ENCODE measurements at places on chromosomes 7 and 10.

- no peak for DNase-seq
Observed at GRCh38 chr7:139043823-139044812, 8.3 kb upstream of the ZC3HAV1L start.

GRCh38 chr7:111869280-111869679 is 307.0 kb upstream of the IMMP2L start:
- DNase-seq = no peak

DNA sequence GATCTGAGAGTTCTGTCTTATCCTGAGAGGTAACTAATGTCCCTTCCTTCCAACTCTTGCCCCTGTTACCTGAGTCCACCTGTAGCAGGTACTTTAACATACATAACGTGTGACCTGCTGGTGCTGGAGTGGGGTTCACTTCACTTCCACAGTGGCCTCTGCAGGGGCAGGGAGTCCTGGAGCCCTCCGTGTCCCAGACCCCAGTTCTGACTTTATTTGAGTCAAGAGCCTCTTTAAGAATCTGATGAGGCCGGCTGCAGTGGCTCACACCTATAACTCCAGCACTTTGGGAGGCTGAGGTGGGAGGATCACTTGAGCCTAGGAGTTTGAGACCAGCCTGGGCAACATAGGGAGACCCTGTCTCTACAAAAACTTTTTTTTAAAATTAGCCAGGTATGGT is 117.0 kb upstream of the RET start:
- no peak for DNase-seq

DNA sequence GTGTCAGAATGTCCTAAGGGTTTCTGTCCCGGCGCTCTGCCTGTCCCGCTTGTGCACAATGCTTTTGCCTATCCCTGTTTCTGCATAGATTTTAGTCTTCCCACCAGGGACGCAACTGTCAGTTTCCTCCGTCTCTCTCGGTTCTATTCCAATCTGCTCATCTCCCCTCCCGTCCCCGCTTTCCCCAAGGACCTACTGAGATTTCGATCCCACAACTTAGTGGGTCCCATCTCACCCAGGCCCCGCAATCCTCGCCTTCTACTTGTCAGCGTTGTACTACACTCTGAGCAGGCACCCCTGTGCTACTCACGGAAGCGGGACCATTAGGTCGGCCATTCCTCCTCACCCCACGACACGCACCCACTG is 519 bp upstream of the ZNF655 start:
- no peak for DNase-seq

DNA sequence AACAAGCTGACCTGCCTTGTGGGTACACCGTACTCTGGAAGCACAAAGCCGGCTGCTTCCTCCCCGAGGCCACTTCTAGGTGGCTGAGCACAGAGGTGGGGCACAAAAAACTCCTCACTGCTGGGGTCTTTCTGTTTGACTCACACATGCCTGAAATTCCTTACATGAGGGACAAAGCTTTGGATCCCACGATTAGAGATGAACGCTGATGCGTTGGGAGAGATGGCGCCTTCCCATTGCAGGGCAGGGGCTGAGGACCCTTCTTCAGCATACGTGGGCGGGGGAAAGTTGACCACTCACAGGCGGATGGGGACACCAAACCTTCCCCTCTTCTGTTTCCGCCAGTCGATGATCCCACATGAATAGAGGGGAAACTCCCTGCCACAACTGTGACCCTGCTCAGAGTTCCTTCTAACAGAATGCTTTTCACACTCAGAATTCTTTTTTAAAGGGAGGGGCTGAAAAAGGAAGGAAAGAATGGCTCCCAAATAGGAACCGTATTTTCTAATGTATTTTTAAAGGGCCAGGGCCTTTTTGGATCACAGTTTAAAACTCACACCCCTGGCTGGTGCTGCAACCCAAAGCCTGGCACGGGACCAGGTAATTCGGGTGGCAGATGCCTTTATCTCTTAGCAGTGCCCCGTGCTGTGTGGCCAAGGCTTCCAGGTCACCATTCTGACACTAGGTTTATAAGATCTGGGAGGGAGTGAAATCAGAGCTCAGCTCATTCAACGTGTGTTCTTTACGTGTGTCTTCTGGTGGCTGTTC is 134.0 kb downstream of the PRKAG2 start:
- DNase-seq = no peak

GRCh38 chr10:126199221-126199998 is 188.9 kb downstream of the ADAM12 start:
- DNase-seq = no peak

- no peak for DNase-seq
Observed at GRCh38 chr7:136247211-136247610, 270.1 kb upstream of the MTPN start.

DNA sequence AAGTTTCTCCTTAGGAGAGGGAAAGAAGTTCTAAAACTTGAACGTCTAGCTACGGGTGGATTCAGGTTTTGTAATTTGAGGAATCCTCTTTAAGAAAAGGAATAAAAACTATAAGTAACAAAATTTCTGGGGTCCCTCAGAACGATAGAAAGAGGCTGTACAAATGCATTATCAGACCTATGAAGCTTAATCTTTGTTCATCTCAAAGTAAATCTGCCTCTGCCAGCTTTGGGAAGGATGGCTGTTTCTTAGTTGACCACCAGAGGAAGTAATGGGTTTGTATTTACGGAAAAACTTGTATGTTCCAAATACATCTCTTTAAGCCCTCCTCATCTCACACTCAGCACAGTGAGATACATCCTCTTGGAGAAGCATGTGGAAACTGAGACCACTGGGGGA is 864 bp downstream of the PSTK start:
- DNase-seq = no peak

DNA sequence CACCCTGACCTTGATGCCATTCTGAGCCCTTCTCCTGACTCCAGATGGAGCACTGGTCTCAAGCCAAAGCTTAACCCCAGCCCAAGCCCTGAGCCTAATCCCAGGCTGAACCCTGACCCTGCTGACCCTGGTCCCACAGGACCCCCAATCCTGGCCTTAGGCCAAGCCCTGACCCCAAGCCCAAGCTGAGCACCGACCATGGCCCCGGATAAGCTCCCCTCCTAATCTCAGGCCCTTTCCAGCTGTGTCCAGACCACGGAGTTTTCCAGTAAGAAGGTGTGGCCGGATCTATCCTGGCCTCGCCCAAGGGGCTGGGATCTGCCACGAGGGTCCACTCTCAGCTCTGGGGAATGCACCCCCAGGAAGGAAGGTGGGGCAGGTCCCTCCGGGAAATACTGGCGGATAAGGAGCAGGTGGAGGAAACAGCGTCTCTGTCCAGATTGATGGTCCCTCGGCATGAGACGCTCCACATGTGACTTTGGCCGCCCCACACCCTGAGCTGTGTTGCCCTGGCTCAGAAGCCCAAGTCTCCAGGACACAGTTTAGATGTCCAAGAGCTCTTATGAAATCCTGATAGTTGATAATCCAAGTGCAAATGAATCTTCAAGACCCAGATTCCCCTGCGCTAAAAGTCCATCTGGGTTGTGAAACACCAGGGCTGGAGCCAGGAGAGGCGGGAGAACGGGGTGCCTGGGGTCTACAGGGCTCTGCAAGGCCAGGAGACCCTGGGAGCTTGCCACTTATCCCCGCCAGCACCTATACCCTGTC is 10.4 kb downstream of the ELN start:
- no peak for DNase-seq

GRCh38 chr10:97627731-97628130 is 5.6 kb downstream of the MORN4 start:
- DNase-seq = no peak

DNA sequence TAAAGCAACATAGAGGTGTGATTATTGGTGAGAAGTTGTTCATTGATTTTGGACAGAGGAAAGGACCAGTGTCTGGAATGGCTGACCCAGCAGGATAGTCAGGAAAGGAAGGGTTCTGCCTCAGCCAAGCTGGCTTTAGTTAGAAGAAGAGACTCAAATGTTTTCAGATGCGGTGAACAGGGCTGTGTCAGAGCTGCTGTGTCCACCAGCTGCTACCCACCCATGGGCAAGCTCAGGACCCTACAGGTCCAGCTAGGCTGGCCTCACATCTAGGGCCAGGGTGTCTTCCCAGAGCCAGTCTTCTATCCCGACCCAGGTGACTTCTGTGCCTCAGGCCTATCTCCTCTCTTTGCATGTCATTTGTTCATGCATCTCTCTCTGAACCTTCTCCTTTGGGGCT is 37.3 kb upstream of the CXCL12 start:
- no peak for DNase-seq

GRCh38 chr10:132909491-132910071 is 32.8 kb downstream of the CFAP46 start:
- DNase-seq = no peak

DNA sequence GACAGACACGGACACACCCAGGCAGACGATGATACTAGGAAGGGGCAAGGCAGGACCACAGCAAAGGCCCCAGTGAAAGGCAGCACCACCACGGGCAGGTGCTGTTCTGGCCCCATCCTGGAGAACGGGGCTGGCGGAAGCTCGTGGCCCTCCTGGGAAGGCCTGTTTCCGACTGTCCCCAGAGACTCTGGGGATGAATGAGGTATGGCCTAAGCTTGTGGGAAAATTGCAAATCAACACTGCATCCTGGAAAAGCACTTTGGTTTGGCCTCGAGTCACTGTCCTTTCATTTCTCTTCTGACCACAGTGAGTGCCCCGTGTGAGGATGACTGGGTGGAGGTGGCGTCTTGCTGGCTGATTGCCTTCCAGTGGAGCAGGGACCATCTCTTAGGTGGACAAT is 81.6 kb upstream of the ANLN start:
- DNase-seq = no peak

DNA sequence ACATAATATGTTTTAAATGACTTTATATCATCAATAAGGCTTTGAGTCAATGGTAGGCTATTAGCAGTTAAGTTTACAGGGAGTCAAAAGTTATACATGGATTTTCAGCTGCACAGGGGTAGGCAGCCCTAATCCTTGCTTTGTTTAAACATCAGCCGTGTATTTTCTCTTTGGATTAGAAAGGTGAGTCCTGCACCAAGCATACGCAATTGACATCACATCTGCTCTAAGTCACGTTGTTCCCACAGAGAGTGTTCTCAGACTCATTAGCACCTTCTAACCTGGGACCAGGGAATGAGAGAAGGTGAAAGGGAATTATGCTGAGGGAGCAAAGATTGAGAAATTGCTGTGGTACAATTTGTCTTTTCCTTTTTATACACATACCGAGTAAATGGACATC is 148.6 kb upstream of the ZNF804B start:
- DNase-seq = no peak

All from progenitor cell of endocrine pancreas (in vitro differentiated cells).